ENCODE measurements at places on chromosomes 16 and 17. TPM values are rescaled to one million over a fixed set of nuclear protein-coding genes. Genes with fewer than 3 reads are reported as not detected.
A peak's percentile ranks its signal among the peaks of the same experiment; 100 is the strongest.

DNA sequence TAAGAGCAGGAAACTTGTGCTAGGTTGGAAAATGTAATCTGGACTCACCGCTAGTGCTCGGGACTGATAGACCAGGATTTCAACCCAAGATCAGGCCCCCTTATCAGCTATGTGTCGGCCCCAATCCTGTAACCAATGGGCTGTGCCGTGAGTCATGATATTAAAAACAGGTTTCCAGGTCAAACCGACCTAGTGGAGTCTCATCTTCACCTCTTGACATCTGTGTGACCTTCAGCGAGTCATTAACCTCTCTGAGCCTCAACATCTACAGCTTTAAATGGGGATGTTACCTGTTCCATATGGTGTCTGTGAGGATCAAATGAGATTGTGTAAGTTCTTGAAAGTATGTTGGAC, 512 bp downstream of the PMM2 start:
- peaks cover 18% of the 10 kb centered on the region for H3K36me3 ChIP-seq
- H3K27me3 ChIP-seq: no peaks in the 10 kb centered on the region
- DNase-seq: no peak
- H3K27ac ChIP-seq: peak overlapping the region; percentile 90
- H3K4me1 ChIP-seq: peaks cover 29% of the 10 kb centered on the region
- H3K4me3 ChIP-seq: peak overlapping the region; percentile 93

ZDHHC1 gene
- 82.7 TPM for total RNA-seq

- DNase-seq: no peak
- no peak overlapping the region for H3K27ac ChIP-seq
- H3K27me3 ChIP-seq: no peaks in the 10 kb centered on the region
- no peak overlapping the region for H3K4me3 ChIP-seq
These were observed 17.0 kb downstream of the DUSP14 start for GRCh38 chr17:37506678-37507077.

- peaks cover 15% of the 10 kb centered on the region for H3K4me1 ChIP-seq
- DNase-seq: no peak
- H3K4me3 ChIP-seq: peak overlapping the region; percentile 71
- no peaks in the 10 kb centered on the region for H3K27me3 ChIP-seq
- H3K27ac ChIP-seq: peak overlapping the region; percentile 72
These were observed 310.6 kb downstream of the SEC14L1 start for GRCh38 chr17:77451245-77451893.

DNA sequence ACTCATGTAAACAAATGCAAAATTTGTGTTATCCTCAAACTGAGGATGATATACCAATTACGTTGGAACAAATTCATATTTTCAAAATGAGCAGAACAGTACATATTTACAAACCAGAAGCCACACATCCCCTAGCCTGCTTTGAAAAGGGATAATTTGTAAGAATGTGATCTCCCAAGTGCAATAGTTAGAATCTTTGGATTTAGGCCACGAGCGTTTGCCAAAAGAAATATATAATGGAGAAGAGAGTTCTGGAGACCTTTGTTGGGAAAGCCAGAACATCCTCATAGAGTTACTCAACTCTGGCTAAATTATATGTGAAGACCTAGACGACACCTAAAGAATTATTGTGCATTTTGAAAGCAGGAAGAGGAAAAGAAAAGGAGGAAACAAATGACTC, 449.3 kb downstream of the KCNJ2 start:
- no peak overlapping the region for H3K27ac ChIP-seq
- no peak for DNase-seq
- no peaks in the 10 kb centered on the region for H3K27me3 ChIP-seq
- no peak overlapping the region for H3K4me3 ChIP-seq

IGFALS gene
- total RNA-seq: not detected

DNA sequence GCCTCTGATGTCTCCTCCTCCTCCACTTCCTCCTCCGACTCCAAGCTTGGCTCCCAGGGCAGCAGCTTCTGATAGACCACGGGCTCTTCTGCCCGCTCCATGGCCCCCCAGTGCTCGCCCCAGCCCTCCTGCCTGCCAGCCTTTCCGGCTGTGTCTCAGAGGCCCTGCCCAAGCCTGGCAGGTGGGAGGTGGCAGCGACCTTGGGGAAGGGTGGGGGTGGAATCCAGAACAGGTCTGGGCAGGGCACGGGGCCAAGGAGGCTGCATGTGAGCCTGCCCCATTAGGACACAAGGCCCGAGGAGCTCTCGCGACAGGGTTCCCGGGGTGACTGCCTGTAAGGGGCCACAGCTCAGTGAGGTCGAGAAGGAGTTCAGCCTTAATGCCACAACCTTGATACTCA, at the start of gene GGT6:
GGT6 (minus strand) TSS at position 157 of the 400 bp plus-strand sequence; CDS start at position 101, 56 bp downstream.
- H3K4me3 ChIP-seq: no peak within 1 kb of the TSS
- H3K27me3 ChIP-seq: no peaks in the 10 kb centered on the region
- H3K27ac ChIP-seq: peak within 1 kb of the TSS; percentile 82
- H3K36me3 ChIP-seq: no peaks in the 10 kb centered on the region

GRCh38 chr16:4900036-4900435, 36.9 kb downstream of the PPL start:
- no peaks in the 10 kb centered on the region for H3K27me3 ChIP-seq
- peaks cover 44% of the 10 kb centered on the region for H3K36me3 ChIP-seq
- H3K4me1 ChIP-seq: no peaks in the 10 kb centered on the region

C16orf46 gene
- total RNA-seq: not detected

PPP1R1B gene
- 2.4 TPM for total RNA-seq

DNA sequence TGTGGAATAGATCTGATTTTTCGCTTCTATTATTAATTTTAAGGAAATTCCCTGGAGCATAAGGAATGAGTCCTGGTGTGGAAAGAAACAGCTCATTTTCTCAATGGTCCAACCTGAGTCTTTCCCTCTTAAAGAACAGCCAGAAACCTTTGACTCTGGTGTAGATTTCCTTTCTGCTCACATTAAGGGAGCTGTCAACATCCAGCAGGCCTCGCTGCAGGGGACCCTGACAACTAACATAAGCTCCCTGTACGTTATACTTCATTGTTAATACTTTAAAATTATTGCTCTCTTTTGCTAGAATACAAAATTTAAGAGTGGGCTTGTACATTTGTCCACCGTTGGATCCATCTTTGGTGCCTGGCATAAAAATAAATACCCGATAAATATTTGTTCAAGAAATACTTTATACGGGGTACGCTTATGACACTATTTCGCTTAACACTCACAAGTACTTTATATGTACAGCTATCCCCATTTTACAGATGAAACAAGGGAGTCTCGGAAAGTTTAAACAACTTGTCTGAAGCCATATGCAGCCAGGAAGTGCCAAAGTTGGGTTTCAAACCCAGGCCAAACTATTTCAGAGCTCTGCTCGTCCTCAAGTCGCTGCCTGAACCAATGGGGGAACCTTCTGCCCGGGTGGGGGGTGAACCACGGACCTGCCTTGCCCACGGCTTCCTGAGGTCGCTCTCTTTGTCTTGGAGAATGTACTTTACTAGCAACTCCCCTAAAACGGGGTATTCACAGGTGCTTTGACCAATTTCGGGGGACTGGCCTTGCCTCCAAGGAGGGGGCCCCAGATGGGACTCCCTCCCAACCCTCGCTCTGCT, 611 bp downstream of the SMARCE1 start:
- peak overlapping the region; percentile 96 for H3K4me3 ChIP-seq
- peaks cover 31% of the 10 kb centered on the region for H3K36me3 ChIP-seq
- no peaks in the 10 kb centered on the region for H3K27me3 ChIP-seq
- peak overlapping the region; percentile 98 for H3K27ac ChIP-seq
- H3K4me1 ChIP-seq: peaks cover 31% of the 10 kb centered on the region

- no peaks in the 10 kb centered on the region for H3K27me3 ChIP-seq
- no peak overlapping the region for H3K4me3 ChIP-seq
- peak; percentile 11 for DNase-seq
- no peaks in the 10 kb centered on the region for H3K36me3 ChIP-seq
These were observed 227.4 kb downstream of the C16orf78 start for GRCh38 chr16:49600976-49601375.

DNA sequence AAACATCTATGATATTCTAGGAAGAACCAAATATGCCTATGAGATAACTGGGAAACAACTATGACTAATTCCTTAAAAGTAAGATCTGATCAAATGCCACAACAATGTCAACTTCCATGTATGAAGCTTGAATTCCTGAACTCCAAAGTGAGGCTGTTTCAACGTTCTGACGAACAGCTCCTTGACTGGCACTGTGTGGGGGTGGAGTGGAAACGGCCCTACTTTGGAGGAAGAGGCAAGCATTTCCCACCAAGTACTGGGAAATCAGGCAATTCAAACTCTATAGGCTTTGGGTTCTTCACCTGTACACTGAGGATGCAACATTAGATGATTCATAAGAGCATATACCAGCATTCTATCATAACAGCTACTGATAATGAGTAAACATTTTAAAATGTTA, 187.2 kb downstream of the CDK5R1 start:
- peak overlapping the region; percentile 29 for H3K27ac ChIP-seq
- peaks cover 8% of the 10 kb centered on the region for H3K4me1 ChIP-seq
- no peaks in the 10 kb centered on the region for H3K36me3 ChIP-seq
- H3K4me3 ChIP-seq: no peak overlapping the region

GRCh38 chr17:41417127-41417526, 7.3 kb downstream of the KRT37 start:
- H3K4me1 ChIP-seq: no peaks in the 10 kb centered on the region
- no peak for DNase-seq
- H3K27ac ChIP-seq: no peak overlapping the region
- no peak overlapping the region for H3K4me3 ChIP-seq

FGF11 gene
- 0.32 TPM for total RNA-seq

DNA sequence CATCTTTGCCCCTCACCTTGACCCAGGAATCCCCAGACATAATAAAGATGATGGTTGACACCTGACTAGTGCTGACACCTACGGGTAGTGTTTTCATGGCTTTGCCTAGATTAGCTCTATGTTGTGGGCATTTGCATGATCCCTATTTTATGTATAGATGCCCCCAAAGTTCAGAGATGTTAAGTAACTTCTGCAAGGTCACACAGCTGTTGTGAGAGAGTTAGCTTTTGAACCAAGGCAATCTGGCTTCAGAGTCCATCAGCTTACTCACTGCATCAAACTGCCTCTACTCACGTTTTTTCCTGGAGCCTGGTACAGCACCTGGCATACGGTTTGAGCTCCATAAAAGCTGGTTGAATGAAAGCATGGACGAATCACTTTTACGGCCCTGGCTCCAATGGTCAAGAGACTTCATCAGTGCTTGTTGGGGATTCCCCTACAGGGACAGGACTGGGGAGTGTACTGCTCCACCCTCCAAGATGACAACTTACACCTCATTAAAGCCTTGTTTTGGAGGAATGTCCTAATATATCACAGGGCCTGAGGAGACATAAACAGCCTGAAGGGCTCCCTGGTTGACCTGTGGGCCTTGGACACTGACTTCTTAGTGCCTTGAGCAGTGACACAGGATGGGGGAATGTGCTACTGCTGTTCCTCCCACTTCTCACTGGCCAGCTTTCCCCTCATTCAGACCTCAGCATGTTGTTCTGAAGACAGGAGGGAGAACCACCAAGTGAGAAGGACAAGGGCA, 193.2 kb upstream of the ASIC2 start:
- H3K27ac ChIP-seq: no peak overlapping the region
- H3K4me1 ChIP-seq: no peaks in the 10 kb centered on the region
- DNase-seq: peak; percentile 16
- H3K27me3 ChIP-seq: no peaks in the 10 kb centered on the region

- H3K27ac ChIP-seq: no peak overlapping the region
- no peaks in the 10 kb centered on the region for H3K36me3 ChIP-seq
- no peak for DNase-seq
- H3K4me3 ChIP-seq: no peak overlapping the region
These were observed 29.5 kb upstream of the RBFOX1 start for GRCh38 chr16:7303052-7303610.

DNA sequence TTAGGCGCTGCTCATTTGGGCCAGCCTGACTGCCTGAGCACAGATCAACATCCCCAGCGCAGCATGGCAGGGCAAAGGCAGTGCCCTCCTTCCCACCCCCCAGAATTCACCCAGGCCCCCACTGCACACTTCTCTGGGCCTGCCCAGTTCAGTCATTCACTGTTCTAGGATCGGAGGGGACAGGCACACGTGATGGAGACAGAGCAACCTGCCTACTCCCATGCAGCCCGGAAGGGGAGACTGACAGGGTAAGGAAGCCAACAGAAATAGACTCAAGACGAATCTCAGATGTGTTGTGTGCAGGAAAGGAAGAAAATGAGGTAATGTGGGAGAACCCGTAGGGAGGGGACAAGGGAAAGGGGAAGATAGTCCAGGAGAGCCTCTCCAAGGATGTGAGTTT, 59.2 kb upstream of the LYRM9 start:
- H3K36me3 ChIP-seq: no peaks in the 10 kb centered on the region
- DNase-seq: no peak
- no peak overlapping the region for H3K4me3 ChIP-seq
- H3K27ac ChIP-seq: no peak overlapping the region
- H3K4me1 ChIP-seq: no peaks in the 10 kb centered on the region
- H3K27me3 ChIP-seq: no peaks in the 10 kb centered on the region

SLC13A2 gene
- total RNA-seq: not detected

NPLOC4 gene
- total RNA-seq: 128 TPM

GRCh38 chr17:14300575-14301278, at the start of gene HS3ST3B1:
HS3ST3B1 (plus strand) TSS chr17:14301081; CDS start chr17:14301519, 438 bp downstream.
- H3K4me3 ChIP-seq: peak within 1 kb of the TSS; percentile 80
- peaks cover 14% of the 10 kb centered on the region for H3K4me1 ChIP-seq
- H3K27me3 ChIP-seq: peaks cover 18% of the 10 kb centered on the region
- peak; percentile 95 for DNase-seq

DNA sequence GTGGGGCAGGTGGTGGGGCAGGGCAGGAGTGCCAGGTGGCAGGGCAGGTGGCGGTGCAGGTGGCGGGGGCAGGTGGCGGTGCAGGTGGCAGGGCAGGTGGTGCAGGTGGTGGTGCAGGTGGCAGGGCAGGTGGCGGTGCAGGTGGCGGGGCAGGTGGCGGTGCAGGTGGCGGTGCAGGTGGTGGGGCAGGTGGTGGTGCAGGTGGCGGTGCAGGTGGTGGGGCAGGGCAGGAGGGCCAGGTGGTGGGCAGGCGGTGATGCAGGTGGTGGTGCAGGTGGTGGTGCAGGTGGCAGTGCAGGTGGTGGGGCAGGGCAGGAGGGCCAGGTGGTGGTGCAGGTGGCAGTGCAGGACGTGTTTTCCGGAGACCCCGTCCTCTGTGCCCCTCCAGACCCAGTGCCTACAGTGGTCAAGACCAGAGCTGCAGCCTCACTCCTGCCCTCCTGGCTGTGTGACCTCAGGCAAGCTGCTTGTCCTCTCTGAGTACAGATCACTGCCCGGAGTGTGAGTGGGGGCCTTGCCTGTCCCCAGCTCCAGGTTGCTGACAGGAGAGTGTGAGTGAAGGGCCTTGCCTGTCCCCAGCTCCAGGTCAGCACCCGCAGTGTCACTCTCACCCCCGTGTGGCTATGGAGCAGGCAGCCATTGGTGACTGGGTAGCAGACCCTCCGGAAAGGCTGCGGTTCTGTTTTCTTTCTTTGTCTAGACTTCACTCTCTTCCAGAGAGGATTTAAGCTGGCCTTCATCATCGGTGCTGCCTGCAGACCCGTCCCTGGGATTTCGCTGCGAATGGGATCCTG, 16.1 kb upstream of the NPTX1 start:
- no peak overlapping the region for H3K4me3 ChIP-seq
- no peaks in the 10 kb centered on the region for H3K27me3 ChIP-seq
- no peak overlapping the region for H3K27ac ChIP-seq

NGFR gene
- 53.0 TPM for total RNA-seq

KCNH4 gene
- total RNA-seq: not detected

ROGDI gene
- 10.5 TPM for total RNA-seq

Measured in ascending aorta (tissue), 2 donors.